ENCODE measurements at places on chromosomes 13 and 19.

DNA sequence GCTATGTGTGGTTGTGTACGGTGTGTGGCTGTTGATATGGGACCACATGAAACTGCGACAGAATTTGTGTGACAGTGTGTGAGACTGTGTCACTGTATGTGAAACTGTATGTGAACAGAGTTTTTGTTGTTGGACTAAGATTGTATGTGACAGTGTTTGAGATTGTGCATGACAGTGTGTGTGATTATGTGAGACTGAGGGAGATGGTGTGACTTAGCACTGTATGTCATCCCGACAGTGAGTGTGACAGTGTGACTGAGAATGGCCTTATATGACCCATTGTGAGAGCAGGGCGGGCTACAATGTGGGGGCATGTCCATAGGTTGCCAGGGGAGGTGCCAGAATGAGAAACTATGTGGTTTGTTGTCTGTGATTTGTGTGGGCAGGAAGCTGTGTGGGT is 930 bp downstream of the ZNF583 start:
- no peak for DNase-seq

DNA sequence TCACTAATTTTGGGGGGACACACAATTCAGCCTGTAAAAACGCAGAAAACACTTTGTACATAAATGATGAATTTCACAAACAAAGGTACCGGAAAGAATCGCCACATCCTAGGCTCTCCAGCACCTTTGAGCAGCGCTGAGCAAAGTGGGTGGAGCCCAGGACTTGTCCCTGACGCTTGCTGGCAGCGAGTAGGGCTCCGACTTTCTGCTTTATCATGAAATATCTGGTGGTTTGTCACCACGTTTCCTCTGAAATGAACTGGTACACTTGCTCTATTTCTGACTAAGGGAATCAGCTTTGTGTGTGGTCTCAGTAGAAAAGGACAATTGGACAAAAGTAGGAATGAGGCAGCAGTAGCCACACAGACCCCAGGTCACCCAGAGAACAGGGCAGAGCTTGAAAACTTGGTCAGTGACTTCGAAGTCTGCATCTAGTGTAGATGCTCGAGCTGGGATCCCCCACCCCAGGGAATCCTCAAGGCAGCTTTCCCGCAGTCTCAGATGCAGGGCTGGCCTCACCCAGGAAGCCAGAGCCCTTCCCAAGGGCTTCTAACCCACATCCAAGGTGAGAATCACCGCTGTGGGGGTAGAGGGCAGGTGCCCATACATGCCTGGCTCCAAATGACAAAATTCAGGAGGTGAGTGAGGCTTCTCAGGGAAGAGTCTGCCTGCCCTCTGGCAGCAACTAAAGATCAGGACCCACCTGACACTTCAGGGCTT is 85.3 kb upstream of the SOX1 start:
- DNase-seq, result no peak

DNA sequence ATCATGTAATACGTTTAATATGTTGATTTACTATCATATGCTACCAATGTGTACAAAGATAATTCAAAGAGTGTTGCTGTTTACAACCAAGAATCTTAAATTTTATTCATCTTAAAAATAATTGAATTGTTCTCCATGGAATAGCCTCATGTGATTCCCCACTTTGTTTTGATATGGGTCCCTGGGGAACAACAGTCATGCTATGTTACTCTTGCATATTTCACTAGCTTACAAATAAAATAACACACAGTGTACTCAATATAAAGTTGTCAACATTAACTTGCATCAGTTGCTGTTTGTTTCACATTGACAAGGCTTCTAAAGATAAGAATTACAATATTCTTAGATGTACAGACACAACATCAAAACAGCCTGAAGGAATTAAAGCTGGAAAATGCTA is 2.3 kb downstream of the ENOX1 start:
- no peak for DNase-seq

DNA sequence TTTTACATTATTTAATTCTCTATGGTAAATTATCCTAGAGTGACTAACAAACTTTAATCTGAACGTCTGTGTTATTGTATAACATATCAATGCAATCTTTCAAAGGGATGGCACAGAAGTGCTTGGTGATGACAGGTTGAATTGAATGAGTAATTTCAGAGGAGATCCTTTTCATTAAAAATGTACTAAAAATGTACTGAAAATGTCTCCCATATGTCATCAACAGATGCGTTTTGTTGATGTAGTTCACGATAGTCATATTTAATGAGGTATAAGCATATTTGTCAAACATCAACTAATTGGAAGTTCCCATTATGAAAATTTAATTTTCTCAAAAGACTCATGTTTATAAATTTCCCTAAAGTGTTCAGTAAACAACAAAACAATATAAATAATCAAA is 1434.7 kb upstream of the PCDH20 start:
- DNase-seq, result no peak

DNA sequence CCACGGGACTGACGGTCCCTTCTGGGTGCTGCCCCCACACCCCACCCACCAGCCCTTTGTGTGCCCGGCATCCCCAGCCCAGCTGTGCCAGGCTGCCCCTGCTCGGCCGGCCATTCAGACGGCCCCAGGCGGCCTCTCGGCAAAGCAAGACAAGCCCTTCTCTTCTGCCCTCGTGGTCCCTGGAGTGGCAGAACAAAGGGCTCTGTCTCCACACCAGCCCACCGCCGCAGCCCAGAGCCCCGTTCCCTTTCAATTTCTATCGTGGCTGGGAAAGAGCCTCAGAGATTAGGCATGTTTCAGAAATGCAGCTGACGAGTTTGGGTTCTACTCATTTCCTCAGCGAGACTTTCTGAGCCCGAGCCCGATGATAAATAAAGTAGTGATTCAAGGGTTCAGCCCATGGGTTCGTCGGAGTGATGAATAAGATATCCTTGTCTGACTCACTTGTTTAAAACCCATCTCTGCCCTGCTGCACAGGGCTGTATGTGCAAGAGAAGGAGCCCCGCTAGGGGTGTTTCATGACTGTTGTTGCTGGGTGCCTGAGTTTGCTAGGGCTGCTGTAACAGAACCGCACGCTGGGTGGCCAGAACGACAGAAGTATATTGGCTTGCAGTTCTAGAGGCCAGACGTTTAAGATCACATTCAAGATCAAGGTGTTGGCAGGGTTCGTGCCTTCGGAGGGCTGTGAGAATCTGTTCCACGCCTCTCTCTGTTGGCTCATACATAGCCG is 4.3 kb downstream of the MYO9B start:
- peak; percentile 96 for DNase-seq

DNA sequence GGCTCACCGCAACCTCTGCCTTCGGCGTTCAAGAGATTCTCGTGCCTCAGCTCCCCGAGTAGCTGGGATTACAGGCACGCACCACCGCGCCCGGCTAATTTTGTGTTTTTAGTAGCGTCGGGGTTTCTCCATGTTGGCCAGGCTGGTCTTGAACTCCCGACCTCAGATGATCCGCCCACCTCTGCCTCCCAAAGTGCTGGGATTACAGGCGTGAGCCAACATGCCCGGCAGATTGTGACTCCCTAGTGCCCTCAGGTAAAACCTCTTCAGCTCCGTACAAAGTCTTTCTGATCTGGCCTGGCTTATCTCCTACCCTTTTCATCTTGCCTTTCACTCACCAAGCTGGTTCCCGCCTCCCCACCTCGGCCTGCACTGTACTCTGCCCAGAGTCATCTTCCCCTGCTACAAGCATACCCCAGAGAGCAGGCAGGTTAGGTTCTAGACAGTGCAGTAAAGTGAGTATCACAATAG is 15.0 kb downstream of the BICRA start:
- DNase-seq, result no peak

- DNase-seq, result peak; percentile 72
These were observed 1.9 kb downstream of the NHLRC3 start for GRCh38 chr13:39040206-39040605.

- DNase-seq, result no peak
These were observed 65.6 kb downstream of the ARHGAP35 start for GRCh38 chr19:46926170-46927071.

GRCh38 chr19:18603958-18604819 is 2.4 kb downstream of the CRLF1 start:
- no peak for DNase-seq

- DNase-seq, result peak; percentile 58
These were observed 60.5 kb downstream of the CELF5 start for GRCh38 chr19:3284759-3285646.

- DNase-seq, result no peak
These were observed 287.4 kb upstream of the NBEA start for GRCh38 chr13:34654647-34655046.

DNA sequence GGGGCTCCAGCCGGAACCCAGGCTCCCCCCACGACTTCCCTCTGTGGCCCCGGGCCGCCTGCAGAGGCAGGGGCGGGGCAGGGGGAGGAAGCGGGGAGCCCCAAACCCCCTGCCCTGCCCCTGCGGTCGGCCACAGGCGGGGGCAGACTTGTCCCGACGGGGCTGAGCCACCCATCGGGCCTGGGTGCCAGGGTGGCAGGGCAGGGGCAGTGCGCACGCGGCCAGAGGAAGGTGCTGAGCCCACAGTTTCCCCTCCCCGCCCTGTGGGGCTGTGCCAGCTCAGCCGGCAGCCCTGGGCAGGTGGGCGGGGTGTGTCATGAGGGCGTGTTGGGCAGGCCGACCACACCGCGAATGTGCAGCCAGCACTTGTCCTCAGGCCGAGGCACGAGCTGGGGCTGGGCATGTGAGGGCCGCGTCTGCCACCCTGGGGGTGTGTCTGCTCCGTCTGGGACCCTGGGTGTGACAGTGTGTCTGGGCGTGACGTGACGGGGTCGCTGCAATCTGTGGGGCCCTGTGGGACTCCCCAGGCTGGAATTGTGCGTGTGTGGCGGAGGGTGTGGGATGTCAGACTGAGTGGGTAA is 17.7 kb downstream of the CCDC97 start:
- DNase-seq, result peak; percentile 90
